IPS DF 19.7 (cell line): ENCODE measurements at places on chromosomes 7 and 10.

GRCh38 chr7:116316838-116317628 lies 106.7 kb downstream of the TES start:
- no peak for DNase-seq

DNA sequence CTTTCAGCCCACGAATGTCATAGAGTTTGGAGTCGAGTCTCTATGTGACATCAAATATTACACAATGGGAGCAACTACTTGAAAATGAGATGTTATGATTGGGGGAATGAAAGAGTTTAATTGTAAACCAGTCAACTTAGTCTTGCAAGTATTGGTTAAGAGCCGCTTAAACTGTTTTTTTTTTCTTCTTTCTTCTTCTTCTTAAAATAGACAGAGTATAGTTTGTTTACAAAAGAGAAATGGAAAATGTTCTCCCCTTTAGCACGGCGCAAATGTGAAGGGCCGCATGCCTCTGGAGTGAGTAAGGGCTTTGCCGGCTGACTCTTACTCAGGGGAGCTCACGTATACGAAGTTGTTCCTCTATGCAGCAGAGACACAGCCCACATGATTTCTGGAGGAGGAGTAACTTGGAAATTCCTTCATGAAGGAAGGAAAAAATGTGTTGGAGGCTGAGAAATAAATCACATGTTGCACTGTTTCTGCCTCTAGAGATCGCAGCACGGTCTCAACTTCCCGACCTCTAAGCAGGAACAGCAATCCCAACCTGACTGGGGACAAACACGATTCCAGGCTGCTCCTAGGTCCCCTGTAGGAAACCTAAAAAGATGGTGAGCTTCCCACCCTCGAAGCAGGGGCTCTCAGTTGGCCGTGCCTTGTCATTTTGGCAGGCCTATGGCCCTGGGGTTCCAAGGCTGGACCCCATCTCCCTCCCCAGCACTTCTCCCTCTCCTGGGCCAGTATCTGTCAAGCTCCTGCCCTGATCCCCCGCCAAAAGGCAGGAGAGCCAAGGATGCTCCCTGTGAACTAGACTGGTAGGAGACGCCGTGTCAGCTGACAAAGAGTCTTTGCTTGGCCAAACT lies 44.8 kb downstream of the MYOF start:
- DNase-seq, result no peak

- DNase-seq, result no peak
Measured at GRCh38 chr10:59387951-59388670, 25.8 kb upstream of the FAM13C start.

DNA sequence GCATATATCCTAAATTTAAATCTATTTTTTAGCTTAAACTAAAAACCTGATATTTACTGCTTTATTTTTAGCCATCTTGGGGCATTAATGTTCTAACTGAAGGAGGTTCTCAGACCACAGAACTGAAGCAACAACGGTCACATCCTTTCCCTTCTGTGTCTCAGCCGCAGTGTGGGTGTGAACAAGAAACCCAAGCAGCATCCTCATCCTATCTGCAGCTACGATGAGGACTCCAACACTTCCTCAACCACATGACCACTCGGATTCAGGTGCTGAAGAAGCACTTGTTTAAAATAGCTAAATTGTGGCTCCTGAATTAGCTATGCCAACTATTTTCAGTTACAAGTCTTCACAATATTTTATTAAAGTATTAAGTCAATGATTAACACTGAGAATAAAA lies 5.3 kb downstream of the ESYT2 start:
- no peak for DNase-seq

DNA sequence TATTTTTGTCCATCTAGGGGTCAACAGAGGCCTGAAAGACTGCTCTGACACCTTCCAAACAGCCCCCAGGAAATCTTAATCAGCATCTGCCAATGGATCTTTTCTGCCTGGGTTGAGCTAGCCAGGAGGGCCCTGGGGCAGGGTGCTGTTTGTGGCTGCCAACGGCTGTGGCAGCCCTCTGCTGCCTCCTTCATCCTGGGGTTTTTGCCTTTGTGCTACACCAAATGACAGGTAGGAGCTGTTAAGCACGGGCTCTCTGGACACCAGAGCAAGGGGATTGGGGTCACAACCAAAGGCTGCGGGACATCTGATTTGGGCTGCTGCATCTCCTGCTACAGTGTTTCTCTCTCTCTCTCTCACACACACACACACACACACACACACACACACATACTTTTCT lies 2.0 kb upstream of the KIAA1217 start:
- DNase-seq, result no peak
